ENCODE measurements at places on chromosomes 2 and 18.

GRCh38 chr2:3212984-3213383, 164.6 kb downstream of the EIPR1 start:
- no peak for DNase-seq

DNA sequence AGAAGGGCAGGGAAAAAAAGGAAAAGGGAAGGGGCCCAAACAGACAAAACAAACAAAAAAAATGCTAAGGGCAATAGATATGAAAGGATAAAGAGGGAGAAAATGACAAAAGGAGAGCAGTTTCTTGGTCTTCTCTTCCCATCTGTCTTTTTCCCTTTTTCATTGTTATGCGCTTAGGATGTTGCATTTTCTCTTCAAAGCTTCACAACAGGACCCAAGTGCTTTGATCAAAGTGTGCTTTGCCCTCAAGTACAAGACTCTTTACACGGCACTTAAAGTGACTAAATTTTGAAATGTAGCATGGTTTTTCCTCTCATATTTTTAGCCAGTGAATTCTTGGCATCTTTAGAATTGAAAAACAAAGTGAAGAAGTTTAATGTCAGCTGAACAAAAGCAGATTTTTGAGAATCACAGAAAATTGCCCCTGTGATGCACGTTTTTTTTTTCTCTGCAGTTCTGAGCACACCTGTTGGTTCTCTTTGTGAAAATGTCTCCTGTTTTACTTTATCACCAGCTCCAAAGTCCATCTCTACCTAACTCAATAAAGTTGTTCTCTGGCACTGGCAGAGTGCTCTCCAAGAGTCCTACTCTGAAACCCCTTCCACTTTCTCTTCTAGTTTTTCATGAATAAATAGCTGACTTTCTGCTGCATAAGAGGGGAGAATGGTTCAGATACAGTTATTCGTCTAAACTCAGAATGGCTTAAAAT, 126.6 kb downstream of the KCNH7 start:
- peak; percentile 9 for DNase-seq

DNA sequence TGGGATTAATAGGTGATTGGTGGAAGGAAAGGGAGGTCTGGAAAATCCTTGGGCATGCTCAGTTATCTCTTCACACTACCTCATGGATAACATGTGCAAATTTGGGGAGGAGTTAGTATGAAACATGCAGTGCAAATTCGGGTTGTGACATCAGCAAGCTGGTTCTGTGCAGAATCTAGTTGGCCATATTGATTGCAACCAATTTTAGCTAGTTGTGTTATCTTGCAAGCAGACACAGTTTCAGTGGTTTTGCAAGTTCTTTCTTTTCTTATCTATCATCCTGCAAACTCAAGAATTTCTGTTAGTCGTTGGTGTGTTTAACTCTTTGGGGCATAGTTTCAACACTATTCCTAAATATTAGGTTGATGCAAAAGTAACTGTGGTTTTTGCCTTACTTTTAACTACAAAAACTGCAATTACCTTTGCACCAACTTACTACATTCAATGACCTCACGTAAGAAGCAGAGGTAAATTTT, 135.4 kb downstream of the PTH2R start:
- DNase-seq = no peak

DNA sequence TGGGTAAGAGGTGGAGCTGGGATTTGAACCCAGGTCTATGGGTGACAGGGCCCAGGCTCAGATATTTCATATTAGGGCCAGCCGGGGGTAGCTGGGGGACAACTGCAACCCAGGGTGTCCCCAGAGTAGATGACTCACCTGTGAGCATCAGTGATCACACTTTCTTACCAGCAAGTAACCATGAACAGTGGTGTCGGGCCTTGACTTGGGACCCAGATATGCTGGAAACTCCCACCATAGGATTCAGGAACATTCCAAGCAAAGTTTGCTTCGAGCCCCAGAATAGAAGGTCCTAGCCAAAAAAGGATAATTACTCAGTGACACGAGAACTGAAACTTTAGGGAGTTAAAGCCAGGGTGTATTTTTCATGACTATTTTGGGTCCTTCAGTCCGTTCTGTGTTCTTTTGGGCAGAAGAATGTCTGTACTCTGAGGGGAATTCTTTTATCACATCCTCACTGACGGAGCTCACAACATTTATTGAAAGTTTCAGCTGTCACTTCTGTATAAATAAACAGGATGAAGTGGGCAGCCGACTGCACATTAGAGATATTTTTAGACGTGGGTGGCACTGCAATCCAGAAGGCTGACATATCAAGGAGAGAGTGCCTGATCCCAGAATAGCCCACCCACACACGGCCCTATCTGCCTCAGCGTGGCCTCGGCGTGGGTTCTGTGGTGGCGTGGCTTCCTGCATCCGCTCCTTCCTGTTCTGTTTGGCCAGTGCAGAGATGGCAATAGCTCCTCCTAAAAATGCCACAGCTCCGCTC, 45.6 kb downstream of the RAMP1 start:
- DNase-seq = no peak

DNA sequence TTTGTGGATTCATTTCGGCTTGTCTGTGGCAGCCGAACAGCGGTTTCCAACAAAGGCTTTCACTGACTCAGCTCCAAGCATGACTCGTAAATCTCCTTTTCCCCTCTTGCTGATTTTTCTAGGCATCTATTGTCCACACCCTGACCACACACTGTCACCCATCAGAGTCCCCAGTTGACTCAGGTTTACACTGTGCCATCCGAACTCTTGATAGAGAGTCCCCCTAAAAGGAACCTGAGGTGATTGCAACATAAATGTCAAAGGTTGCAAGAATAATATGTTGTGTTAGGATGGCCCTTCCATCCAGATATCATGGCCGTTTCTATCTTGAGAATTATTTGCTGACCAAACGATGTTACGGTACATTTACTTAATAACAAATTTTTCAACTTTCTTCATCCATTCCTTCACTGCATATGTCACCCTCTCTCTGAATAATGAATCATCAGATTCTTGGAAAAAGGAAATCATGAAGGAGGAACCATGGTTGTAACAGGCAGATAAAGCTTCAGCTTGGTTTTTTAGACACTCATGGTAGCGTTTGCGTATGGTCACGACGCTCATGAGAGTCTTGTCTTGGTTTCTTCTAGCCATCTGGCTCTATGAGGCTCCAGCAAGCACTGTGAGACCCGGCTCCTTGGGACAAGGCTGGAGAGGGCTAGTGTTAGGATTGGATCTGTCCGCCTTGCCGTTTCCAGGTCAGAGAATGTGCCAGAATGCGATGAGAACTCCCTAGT, 72.1 kb downstream of the NPAS2 start:
- DNase-seq = peak; percentile 56

DNA sequence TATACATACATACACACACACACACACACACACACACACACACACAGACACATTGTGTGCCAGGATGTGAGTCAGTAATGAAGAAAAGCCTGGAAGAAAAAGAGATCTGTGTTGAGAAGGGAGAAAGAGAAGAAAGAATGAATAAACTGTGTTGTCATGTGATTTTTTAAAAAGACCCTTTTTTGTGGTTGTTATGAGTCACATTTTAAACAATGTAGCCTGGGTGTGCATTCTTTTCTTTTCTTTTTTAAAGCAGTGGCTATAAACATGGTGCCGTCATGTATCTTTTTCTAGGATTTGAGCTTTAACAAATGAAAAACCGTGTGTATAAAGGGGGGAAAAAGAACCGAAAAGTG, 87.2 kb downstream of the NRP2 start:
- DNase-seq = no peak

DNA sequence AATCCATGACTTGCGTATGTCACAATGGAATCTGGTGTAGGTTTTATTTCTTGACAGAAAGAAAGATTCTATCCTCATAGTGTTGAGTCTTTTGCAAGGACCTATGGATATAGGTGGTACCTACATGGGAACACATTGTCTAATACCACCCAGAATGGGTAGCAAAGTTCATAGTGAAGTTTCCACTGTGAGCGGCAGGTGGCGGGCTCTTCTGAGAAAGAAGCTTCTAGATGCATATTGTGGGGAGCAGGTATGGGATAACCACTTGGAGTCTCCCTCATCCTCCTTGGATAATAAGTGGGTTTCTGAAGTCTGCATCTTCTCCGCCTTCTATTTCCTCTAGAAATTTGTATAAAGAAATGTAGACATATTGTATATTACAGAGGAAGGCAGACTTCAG, 44.9 kb downstream of the LINC00305 start:
- DNase-seq = peak; percentile 6

GRCh38 chr2:105739426-105739825, 5.3 kb upstream of the NCK2 start:
- no peak for DNase-seq

DNA sequence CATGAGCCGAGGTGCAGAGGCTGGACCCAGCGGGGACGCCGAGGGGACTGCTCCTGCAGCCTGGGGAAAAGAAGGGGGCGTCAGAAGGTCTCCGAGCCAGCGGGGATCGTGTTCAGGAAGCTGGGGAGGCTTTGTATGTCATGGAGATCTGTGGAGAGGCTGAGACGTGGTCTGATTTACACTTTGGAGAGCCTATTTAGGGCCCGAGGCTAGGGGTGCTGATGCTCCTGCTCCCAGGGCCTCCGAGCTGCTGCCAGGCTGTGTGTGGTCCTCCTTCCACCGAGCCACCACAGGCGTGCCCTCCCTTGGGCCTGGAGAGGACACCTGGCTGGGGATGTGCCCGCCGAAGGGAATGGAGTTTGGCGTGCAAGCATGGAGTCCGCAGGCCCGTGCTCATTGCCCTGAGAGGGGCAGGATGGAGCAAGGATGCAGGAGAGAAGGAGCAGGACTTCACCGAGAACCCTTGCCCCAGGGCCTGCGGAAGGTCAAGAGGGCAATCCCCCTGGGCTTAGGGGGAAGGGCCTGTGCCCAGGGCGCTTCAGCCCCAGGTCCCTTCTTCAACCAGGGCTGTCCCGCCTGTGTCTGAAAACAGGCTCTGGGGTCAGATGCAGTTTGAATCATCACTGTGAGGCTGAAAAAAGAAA, 252.5 kb downstream of the VAPA start:
- DNase-seq = no peak

Data from HepG2 (cell line).